CMK (cell line): ENCODE measurements at places on chromosomes 16 and 17.

DNA sequence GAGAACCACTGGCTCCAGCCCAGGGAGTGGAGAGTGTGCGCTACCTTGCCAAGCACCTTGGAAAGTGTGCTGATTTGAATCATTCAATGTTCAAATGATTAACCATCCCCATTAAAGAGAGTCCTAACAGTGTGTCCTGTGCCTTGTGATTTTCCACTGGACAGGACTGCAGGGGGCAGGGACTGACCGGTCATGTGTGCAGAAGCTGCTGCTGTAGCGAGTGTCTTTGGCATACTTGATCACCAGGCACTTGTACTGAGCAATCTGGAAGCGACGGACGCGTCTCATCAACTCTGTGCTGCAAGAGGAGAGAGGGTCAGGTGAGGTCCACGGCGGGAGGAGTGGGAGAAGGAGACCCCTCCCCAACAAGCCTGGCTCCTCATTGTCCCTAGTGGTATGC lies 2.0 kb downstream of the TK1 start:
- no peak for DNase-seq

GRCh38 chr17:78444392-78444791 lies 65.9 kb downstream of the PGS1 start:
- no peak for DNase-seq

GRCh38 chr16:81567987-81568748 lies 123.6 kb downstream of the CMIP start:
- no peak for DNase-seq

DNA sequence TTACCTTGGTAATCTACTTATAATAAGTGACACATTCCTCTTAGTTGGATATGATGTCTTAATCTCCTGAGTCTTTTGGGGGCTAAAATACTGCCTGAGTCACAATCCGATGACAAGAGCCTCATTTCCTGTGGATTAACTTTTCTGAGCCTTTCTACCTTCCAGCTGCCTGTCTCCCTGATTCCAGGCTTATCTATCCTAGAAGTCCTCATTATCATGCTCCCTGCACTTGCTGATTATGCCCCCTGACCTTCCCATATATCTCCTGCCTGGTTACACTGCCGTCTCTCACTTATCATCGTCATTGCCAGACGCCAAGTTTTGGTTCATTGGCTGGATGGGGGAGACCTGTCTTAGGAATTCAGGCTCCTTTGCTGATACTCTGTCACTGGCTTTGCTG lies 727.4 kb upstream of the CA10 start:
- no peak for DNase-seq

DNA sequence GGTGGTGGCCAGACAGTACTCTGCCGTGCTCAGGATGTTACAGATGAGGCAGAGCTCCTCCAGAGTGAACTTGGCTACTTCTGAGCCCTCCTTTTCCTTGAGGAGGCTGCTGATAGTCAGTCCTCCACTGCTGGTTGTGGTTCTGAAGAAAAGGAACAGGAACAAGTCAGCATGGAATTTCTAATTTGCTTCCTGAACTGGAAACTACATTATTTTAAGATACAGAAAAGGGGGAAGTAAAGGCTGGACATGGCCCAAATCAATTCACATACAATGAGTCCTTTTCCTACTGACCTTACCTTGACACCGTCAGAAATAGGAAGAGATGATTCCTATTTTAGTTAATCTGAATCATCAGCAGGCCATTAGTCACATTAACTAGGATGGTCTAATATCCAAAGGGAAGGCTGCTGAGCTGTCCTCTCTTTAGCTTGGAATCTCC lies 154.2 kb downstream of the VPS53 start:
- no peak for DNase-seq

DNA sequence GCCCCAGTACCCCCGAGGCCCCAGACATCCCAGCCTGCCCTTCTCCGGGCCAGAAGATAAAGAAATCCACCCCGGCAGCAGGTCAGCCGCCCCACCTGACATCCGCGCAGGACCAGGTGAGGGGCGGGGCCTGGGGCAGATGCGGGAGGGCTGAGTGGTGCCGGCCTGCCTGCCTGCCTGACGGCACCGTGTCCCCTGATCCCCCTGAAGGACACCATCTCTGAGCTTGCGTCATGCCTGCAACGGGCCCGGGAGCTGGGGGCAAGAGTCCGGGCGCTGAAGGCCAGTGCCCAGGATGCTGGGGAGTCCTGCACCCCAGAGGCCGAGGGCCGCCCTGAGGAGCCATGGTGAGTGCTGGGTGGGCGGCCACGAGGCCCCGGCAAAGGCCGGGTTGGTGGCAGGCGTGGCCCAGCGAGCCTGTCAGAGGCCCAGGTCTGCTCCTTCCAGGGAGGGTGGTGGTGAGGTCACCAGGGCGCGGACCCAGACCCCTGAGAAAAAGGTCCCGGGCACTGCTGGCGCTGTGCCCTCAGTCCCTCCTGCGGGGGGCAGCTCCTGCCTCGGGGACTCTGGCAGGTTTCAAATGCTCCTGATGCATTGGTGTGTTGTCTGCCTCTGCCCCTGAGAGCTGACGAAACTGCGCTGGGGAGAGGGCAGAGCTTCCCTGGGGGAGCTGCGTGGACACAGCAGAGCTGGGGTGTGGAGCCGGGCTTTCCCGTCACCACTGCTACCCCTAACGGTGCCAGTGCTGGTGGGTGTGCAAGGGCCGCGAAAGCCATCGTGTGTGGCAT lies 1.2 kb downstream of the CDT1 start:
- no peak for DNase-seq

DNA sequence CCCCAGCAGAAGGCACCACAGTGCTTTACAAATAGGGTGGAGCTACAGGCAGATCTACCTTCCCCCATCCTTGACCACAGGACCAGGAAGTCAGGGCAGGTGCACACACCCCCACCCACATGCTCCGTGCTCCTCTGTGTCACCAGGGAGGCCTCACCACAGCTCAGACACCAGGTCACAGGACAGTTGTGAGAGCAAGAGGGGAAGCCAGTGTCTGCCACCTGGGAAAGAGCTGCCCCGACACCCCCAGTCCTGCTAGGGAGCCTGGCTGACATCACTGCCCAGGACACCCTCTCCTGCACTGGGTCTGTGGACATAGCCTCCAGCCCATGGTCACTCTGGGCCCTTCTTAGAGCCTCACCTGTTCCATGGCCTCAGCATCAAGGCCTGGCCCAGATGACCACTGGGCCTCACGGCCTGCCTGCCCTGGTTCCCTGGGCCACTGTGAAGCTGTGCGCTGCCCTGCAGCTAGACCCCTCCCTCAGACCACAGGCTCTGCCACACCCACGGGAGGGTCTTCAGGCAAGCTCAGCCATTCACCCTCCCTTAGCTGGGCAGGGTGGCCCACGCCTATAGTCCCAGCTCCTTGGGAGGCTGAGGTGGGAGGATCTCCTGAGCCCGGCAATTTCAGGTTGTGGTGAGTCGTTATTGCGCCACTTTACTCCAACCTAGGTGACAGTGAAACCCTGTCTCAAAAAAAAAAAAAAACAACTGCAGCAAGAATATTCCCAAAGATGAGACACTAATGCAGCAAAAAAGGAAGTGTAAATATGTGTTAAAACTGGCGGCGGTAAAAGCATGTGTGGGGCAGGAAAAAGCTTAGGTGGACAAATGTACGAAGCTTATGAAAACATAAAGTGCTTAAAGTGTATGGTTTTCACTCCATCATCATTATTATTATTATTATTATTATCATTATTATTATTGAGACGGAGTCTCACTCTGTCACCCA lies 14.2 kb downstream of the POLR3K start:
- DNase-seq = no peak

DNA sequence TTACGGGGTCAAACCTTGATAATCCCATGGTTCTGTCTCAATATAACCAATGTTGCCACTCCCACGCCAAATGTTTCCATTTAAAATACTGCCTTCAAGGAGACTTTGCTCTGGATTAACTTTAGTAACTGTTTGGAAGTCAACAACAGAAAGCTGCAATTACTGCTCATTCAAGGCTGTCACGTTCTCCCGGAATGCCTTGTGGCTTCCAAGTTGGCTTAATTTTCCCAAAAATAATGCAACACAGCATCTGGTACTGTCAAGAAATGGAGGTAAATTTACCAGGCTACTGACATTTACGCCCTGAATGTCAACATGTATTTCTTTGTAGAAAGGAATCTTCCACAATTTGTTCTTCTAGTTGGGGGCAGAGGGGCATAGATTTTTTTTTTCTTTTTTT lies 38.2 kb downstream of the GPRC5B start:
- no peak for DNase-seq

DNA sequence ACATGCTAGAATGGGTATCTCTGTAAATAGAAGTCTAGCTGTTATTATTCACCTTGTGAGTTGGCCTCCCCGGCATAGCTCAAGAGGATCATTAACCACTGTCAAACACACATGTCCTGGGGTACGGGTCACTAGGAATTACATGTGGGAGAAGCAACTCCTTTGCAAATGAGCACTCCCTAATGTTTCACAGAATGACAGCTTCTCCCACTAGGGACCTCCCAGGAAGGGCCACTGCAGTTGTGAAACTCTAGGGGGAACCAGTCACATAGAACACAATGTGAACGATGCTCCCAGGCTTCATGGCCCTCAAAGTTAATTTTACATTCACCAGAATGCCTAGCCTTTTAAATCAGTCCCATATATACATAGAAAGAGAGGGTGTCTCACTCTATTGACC lies 12.4 kb upstream of the ZNF19 start:
- no peak for DNase-seq

GRCh38 chr16:51067352-51067751 lies 83.7 kb downstream of the SALL1 start:
- no peak for DNase-seq
